ENCODE measurements at places on chromosomes 7 and 10.

DNA sequence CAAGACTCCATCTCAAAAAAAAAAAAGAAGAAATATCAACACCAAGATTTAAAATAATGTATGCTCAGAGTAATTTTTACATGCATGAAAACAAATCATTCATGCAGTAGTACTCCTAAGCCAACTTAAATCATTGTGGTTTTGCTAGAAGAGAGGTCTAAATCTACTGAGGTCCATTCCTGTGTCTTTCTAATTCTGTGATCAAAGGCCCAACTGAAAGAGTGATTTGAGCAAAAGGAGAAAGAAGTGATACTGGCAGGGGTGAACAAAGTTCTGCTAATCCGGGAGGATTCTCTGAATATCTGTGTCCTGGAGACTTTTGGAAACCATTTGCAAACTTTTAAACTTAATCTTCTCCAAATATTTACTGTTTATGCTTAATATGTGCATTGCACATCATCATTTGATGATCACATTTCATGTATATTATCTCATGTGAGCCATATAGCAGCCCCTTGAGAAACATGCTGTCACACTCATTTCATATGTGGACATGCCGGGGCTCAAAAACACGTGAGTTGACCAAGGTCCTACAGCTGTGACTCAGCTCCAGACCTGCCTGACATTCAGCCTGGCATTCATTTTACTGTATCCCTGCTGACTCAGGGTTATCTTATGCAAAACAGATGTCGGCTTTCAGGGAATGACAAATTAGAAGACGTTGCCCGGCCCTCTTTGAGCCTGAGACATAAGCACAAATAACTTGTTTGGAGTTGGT lies 76.4 kb downstream of the FAM107B start:
- no peak for DNase-seq

GRCh38 chr10:93039721-93040120 lies 20.9 kb upstream of the CYP26C1 start:
- DNase-seq, result no peak

DNA sequence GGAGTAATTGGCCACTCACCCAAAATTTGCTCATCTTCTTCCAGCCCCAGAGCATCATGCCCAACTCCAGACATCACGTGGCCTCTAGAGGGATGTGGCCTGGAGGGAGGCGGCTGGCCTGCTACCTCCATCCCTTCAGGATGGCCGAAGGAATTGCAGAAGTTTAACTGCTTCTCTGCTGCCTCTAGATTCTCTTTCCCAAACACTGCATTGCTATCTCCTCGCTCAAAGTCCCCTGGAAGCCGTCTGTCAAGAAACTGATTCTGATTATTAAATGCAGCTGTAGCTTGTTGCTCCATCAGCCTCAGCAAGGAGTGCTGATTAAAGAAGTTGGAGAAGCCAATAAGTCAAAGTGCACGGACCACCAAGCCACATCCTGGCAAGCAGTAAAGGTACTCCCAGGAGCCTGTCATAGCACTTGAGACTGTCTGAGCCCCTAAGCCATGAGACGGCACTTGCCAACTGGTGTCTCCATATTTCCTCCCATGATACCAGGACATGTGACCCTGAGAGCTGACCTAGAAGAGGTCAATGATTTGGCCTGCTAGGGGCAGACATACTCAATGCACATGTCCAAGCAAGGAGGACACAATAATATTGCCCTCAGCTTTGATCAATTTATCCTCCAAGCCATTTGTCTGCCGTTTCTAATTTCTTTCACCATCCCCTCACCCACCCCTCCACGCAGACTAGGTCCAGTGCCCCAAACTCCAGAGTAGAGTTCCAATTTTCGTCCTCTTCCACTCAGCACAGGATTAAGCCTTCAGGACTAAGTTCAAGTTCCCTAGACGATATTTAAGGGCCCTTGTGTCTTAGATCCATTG lies 84.2 kb downstream of the TBXAS1 start:
- DNase-seq, result no peak

DNA sequence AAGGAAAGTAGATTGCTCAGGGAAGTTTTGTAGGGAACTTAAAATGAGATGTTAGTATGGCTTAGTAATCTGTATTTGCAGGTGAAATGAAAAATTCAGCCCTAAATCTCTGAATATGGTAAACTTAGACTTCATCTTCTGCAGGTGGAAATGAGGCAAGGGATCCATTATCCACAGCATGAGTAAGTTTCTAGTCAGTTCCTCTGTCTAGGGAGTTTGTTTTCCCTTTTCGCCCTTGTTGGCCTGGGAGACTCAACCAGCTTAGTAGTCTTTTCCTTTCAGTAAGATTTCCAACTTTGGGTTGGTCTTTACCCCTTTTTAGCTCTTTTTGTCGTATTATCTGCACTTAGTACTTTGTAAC lies 65.6 kb downstream of the ZEB1 start:
- no peak for DNase-seq

DNA sequence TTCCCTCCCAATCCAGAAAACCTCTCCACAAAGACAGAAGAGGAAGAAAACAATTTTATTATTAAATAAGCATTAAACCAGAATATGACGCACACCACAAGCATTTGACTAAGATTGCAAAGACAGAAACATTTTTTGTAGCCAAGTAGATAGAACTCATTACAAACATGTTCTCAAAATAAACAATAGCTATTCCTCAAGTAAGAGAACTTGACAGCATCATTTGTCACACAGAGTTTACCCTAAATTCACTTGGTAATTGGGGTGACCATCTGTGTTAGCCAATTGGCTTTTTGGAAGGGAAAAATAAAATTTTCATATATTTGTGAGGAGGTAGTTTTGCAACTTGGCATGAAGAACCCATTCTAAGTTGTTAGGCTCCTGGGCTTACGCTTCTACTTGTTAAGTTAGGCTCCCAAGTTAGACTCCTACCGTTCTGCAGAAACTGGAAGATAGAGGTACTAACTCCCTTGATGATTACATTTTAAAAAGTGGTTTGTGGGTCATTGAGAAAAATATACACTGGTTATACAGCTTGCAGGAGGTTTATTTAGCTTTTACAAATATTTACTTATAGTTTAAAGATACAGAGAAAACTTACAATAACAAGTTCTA lies 618.6 kb upstream of the CNTNAP2 start:
- no peak for DNase-seq

- DNase-seq, result no peak
Observed at GRCh38 chr10:46250481-46250880, 36.3 kb upstream of the ANTXRL start.

- no peak for DNase-seq
Observed at GRCh38 chr10:103881416-103882284, 26.3 kb upstream of the SH3PXD2A start.

DNA sequence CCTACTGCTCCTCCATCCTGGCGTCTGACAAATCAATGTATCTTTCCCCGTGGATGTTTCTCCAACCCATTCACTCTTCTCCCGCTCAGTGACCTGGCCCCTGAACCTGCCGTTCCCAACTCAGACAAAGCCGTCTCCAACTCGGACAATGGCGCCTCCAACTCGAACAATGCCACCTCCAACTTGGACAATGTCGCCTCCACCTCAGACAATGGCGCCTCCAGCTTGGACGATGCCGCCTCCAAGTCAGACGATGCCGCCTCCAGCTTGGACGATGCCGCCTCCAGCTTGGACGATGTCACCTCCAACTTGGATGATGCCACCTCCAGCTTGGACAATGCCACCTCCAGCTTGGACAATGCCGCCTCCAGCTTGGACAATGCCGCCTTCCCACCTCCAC lies 608.6 kb downstream of the DNAJB6 start:
- DNase-seq, result no peak

DNA sequence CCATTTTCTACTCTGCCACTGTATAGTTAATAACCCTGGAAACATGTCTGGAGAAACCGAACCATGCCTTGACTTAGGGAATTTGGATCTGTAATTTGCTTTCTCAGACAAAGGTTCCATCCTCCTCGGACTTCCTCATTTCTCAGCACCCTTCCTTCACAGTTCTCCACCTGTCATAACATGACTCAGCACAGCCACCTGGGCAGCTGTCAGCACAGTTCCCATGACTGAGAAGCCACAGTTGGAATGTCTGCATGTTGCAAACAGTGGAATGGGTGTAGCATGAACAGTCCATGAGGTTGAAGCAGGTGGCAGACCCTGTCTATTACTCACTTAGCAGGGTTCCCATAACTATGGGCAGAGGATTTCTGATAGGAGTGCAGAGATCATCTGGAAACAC lies 634 bp upstream of the OR9A4 start:
- no peak for DNase-seq

- DNase-seq, result peak; percentile 28
Observed at GRCh38 chr7:81684514-81685269, 85.2 kb downstream of the HGF start.

DNA sequence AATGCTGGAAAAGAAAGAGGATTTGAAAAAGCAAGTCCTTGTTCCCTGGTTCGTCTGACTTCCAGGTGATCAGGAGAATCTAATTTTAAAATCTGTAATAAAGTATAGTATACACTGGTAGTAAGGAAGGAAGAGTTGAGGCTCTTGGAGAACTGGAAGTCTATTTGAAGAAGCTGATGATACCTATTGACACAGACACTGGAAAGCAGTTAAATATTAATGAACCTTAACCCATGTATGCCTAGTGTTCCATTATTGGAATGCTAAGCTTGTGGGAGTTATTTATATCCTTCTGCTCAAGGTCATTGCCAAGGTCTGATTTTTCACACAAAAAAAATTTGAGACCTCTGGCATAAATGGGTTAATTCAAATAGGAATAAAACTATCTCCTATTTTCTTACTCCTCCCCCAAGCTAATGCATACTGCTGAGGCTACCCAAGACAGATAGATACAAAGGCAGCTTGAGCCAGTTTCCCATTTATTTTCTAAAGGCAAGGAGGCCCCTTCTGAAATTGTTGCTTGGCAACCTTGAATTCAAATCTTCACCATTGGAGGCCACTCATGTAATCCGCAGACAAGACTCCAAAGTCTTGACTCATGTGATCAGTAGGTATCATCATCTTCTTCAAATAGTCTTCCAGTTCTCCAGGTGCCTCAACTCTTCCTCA lies 110.2 kb downstream of the FZD1 start:
- DNase-seq, result no peak

GRCh38 chr10:17479822-17480221 lies 25.4 kb upstream of the ST8SIA6 start:
- no peak for DNase-seq

- DNase-seq, result no peak
Observed at GRCh38 chr10:68553138-68553537, 7.0 kb upstream of the TET1 start.

DNA sequence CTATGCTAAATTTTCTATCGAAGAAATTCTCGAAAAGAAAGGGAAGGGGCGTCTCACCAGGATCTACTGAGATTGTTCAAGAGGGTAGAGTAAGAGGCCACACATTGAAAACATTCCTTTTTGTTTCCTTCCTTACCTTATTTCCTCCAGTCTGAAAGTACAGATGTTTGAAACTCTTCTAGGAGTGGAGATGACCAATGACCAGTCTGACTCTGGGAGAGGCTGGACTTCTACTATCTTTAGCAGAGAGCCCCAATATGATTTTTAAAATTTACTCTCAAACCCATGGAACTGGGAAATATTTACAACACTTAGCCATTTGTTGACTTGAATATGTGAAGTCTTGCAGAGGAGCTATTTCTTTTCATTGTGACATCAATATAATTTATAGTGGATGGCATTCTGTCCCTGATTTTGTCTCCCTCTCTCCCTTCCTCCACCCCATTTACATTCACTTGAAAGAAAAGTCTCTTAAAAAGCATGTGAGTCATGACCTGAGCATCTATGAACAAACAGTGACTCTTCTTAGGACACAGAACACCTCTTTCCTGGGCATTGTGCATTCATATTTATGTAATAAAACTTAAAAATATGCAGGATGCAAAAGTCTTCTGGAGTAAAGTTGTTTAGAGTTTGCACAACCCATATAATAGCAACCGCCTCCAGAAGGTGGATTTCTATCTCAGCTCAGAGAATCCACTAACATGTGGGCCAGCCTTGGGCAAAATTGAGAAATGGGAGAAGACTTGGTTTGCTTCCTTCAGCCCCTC lies 31.2 kb upstream of the BMPER start:
- DNase-seq, result no peak

DNA sequence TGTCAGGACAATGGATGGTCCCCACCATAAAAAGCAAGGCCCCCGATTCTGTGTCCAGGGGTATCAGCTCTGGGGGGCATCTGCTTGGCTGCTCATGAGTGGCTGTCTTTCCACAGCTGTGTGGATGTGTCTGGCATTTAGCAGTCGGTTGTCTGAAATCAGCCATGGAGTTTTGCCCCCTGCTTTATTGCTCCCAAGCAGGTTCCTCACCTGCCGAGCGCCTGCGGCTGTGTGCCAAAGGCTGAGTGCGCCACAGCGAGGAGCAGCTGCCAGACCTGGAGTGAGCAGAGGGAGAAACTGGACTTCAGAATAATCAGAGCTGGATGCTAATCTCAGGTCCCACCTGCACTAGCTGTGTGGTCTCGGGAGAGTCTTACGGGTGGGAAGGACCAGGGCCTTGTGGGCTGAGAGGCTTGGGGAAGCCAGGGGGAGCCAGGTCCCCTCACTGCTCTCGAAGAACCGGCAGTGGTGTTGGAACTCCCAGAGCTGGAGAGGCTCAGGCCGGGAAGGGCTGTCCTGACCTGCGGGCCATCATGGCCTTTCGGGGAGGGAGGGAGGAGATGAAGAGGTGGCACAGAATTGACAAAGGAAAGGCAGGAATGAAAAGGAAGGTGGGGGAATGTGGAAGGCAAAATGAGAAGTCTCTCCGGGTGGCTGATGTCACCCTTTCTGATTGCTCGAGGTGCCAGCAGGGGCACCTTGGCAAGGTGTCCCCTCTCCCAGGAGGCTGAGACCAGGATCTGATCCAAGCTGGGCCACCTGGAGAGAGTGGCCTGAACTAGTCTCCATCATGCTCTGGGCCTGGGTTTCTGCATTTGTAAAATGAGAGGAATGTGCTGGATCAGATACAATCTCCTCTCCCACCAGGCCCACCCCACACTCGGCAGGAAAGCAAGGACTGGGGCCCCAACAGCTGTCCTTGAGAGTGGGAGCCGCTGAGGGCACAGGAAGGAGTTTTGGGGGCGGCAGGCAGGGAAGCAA lies 30.2 kb upstream of the LEP start:
- no peak for DNase-seq

GRCh38 chr10:51663086-51663485 lies 36.3 kb downstream of the CSTF2T start:
- DNase-seq, result no peak

Measured in NCI-H524 treated with DMSO at 0.1 percent for 48 hours (cell line).